Left kidney (tissue), 8 donors: ENCODE measurements at places on chromosomes 7 and 10.

- DNase-seq, result no peak
Measured at GRCh38 chr7:46603780-46604179, 682.7 kb upstream of the IGFBP3 start.

DNA sequence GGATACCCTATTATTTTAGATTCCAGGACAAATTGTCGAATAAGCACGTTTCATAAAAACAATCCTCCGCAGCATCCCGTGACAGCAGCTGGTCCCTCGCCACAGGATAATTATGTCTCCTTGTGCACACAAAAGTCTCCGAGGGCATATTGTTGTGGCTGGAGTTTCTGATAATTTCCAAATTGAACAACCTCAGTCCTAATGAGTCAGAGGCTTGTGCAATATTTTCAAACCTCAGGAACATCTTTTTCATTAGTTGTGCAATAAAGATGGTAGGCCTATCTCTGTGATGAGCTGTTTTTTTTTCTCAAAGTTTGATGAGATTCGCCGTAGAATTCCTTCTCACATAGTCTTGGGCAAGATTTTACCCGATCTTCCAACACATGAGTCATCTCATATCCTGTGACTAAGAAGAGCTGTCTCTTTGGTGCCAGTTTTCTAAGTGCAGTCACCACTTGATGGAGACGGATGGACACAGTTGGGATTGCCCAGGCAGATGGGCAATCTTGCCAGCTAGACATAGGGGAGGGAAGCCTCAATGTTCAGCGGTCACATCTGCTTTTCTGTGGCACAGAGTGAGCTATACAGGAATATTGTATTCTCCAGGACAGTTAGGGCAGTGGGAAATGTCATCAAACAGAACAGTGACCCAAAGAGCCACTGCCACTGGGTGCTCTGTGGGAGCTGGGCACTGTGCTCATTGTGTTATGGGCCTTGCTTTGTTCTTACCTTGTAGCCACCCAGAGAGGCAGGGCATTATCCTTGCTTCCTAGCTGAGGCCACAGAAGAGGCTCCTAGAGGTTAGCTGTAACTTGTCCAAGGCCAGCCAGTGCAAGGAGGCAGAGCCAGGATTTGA is 7.8 kb downstream of the HTRA1 start:
- no peak for DNase-seq

DNA sequence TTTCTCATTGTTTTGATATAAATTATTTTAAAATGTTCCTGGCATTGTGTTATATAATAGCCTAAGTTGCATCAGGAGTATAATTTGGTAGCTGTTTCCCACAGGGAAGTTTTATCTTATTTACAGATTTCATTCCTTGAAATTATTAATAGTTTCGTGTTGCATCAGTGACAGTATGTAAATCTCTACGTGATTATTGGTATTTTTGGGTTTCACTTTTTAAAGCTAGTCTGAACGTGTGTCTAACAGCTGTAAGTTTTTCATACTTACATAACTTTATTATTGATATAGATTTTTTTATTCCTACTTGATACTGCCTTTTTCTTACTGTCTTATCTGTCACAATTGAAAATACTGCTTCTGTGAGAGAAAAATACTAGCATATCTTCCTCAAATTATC is 167.9 kb downstream of the PHF14 start:
- no peak for DNase-seq

DNA sequence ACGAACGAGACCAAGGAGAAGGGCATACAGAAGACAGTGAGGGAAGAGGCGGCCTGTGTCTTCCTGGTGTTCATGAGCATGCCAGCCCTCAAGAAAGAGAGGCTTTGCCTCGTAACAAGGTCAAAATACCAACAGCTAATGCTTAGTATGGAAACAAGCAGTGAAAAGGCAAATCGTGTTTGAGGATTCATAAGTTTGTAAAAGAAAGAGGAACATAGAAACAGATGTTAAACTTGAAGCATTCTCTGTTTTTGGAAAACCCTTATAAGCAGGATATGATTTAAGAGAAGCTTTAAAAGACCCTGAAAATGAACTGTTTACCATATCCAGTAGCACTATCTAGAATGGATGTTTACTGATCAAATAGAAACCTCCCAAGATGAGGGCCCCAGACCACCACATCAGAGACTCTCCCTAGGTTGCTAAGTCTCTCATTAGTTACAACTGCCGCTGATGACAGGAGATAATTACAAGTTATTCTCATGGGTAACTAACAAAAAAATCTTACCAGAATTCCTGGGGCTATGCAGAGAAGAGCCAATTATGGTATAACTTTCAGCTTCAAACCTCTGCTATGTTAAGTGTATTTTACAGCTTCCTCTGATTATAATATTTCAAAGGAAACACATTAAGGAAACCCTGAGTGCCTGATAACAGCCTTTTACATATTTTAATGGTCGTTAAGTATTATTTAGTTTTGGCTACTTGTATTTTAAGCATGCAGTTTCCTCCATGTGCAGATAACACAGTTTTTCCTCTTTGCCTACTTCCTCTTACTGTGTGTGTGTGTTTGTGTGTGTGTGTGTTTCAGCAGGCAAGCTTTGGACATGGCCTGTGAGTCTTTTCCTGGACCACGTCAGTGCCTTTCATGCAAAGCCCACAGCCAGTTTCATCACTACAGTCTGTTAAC is 17.9 kb downstream of the JCAD start:
- DNase-seq, result no peak

GRCh38 chr7:109246330-109247077 is 676.8 kb downstream of the DNAJB9 start:
- no peak for DNase-seq

DNA sequence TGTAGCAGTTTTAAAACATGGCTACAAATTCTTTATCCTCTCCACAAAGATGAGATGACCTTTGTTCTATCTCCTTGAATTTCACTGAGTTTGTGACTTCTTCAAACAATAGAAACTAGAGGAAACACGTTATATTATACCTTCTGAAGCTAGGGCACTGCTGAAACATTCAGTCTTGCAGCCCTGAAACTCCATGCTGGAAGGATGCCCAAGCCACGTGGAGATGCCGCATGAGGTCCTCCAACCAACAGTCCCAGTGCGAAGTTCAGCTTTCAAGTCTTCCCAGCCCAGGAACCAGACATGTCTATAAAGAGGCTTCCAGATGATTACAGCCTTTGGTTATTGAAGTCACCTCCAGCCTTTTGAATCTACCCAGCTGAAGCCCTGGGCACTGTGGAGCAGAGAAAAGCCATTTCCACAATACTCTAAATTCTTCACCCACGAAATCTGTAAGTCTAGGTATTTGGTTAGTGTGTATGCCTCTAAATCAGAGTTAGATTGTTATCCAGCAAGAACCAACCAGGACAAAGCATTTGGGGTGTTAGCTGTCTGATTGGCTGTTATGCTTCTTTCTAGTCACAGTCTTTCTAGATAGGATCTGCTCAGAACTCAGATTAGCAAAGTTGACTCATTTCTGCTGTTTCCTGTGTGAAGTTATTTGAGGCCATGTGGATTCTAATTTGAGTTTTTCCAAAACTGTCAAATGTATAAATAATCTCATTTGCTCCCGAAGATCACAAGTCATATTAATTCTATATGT is 186.5 kb upstream of the TMEM72 start:
- no peak for DNase-seq

DNA sequence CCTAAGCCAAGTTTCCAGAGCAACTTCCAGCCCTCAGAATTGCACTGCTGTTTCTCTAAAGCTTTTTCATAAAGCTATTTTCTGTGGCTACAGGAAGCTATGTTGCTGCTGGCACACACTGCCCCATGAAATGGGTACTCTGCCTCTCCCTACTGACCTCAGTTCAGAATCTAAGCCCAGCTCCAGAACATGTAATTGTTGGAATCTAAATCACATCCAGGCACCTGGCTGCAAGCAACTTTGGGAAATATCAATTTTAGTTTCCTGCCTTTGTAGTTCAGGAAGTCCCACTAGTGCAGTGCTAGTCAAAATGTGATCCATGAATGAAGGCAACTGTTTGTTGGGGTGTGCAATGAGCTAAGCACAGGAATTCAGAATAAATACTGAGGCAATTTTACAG is 226.2 kb downstream of the THSD7A start:
- DNase-seq, result no peak

GRCh38 chr7:102917436-102918353 is 4.9 kb downstream of the LRRC17 start:
- no peak for DNase-seq

DNA sequence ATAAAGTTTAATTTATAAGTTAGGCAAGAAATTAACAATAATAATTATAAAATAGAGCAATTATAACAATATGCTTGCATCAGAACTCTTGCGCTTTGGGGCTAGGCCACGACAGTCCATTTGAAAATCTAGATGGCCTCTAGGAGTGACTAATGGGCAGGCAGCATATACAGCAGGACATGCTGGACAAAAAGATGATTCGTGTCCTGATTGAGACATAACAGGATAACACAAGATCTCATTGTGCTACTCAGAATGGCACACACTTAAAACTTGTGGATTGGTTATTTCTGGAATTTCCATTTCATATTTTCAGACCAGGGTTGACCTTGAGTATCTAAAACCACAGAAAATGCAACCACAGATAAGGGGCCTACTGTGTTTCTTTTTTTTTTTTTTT is 27.5 kb downstream of the CTNNA3 start:
- no peak for DNase-seq

GRCh38 chr10:34954142-34954541 is 136.0 kb downstream of the CUL2 start:
- DNase-seq, result no peak

DNA sequence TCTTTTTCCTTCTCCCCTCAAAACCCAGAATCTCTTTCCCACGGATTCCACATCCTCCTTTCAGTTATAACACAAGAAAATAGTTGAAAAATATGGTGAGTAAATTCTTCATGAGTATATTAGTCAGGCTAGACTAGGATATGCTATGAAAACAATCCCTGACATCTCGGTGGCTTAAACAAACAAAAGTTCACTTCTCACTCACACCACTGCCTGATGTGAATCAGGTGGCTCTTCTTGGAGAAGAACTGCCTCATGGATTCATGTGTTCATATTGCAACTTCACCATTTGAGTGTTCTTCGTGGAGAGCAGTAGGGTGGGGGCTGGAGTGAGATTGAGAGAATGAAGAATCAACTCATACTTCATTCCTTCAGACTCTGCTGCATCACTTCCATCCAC is 204.1 kb downstream of the PHF14 start:
- no peak for DNase-seq

- peak; percentile 61 for DNase-seq
Measured at GRCh38 chr10:10677479-10677878, 340.2 kb upstream of the CELF2 start.

DNA sequence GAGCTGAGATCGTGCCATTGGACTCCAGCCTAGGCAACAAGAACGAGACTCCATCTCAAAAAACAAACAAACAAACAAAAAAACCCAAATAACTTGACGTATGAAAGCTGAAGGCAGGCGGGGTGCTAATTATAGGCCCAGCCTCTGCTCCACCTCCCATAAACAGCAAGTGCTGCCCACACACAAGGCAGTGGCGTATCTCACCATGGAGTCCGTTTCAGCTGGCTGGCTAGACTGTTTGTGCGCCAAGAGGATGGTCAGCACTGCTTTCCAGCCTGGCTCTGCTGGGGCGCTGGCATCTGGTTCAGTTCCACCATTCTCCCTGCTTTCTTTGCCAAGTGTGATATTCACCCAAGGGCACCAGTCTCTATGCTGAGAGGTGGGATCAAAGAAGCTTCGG is 29.1 kb downstream of the ZC3HC1 start:
- no peak for DNase-seq

DNA sequence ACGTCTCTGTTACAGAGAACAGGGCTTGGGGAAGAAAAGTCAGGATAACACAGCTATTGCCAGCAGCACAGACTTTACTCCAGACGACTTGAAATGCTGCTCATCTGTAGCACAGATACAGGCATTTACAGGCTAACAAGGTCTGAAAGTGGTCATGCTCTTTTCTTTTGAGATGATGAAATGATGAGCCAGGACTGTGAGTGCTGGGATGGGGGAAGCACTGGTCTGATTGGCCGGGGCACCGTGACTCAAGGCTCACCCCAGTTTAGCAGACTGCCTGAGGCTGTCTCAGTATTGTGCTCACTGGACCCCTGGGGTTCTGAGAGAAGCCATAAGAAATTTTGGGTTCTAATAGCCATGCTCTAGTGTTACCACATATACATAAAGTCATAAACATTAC is 12.4 kb downstream of the SMKR1 start:
- no peak for DNase-seq

DNA sequence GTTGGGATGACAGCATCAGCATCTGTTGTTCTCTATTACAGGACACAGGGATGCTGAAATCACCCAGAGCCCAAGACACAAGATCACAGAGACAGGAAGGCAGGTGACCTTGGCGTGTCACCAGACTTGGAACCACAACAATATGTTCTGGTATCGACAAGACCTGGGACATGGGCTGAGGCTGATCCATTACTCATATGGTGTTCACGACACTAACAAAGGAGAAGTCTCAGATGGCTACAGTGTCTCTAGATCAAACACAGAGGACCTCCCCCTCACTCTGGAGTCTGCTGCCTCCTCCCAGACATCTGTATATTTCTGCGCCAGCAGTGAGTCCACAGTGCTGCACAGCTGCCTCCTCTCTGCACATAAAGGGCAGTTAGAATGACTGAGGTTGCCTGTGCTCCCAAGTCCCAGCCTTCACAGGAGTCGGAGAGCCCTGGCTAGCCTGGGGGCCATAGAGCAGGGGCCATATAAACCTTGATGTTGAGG is 142.2 kb upstream of the PRSS58 start:
- no peak for DNase-seq

- no peak for DNase-seq
Measured at GRCh38 chr10:100104300-100104699, 22.6 kb upstream of the CPN1 start.

DNA sequence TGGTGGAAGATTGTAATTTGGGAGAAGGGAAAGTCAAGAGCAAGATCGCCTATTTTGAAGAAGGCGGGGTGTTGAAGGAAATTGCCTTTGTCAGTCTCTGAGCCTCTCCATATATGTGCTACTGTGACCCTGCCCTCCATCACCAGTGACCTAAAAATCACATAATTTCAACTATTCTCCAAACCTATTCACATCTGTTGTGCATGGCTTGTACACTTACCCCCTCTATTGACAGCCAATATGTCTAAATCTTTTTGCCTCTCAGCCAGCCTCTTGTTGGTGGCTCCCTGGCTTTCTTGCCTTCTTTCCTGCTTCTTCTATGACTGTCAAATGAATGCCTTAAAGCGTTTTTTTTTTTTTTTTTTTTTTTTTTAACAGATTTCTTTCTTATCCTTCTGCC is 295.6 kb downstream of the AUTS2 start:
- no peak for DNase-seq

DNA sequence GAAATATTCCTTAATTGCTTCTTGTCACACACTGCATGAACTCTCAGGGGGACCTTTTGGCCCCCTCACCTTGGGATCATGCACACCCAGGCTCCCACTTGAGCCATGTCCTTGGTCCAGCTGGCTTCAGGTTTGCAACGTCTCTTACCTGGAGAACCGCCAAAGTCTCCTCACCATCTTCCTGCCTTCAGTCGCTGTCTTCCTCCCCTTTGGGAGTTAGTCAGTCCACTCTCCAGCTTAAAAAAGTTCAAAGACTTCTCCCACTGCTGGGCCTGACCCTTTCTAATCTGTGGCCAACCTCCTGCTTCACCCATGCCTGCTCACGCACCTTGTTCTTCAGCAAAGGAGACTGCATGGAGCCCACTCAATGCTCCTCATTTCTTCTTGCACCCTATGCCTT is 82.6 kb upstream of the LRRC4 start:
- no peak for DNase-seq

- DNase-seq, result no peak
Measured at GRCh38 chr10:60042914-60043313, 136.6 kb upstream of the CCDC6 start.
